Hindlimb muscle (tissue), 1 donor: ENCODE measurements at places on chromosomes 12 and 14.

GRCh38 chr14:96674121-96674520 lies 123.1 kb upstream of the VRK1 start:
- DNase-seq, result no peak

- DNase-seq, result no peak
These were observed 39.3 kb upstream of the GSG1 start for GRCh38 chr12:13142747-13143146.

DNA sequence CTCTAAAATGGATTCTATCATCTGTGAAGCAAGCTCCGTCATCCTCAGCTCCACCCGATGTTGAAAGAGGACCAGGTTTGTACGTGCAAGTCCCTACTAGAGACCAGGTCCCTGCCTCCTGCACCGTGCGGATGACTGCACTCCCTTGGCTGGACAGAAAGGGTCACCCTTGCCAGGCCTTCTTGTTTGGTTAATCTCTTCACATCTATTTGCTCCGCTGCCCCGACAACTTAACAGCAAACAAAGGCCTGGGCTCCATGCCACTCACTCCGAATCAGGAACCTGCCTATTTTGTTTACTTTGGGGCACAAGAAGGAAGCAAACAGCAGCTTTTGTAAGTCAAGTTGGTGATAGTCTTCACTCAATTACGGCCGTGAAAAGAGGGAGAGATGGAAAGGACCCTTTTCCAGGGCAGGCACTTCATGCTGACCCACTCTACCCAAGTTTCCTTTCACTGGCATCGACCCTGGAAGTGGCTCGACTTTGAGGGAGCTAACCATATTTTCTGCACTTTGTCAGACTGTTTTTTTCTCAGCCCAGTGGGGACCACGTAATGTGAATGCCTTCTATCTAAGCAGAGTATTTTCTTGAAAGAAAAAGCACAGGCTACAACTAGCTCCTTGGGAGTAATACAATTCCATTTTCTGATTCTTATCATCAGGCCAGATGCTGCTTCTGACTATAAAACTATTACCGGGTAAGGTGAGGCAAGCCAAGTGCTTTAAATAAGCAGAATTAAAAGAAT lies 202.6 kb downstream of the FOXN3 start:
- peak; percentile 28 for DNase-seq

DNA sequence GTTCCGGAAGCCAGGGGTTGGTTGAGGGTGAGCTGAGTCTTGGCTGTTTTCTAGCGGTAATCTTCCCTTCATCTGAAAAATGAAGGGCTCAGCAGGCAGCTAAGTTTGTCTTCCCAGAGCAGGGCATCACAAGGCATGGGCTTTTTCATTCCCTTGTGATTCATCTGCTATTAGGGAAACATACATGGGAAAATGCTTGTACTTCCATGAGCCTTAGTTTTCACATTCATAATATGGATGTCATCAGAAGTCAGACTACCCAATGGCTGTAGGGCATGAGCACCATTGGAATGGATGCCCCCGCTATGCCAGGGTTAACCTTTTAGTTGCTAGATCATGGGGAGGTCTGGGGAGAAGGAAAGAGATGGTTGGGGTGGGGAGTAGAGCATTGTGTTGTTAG lies 18.7 kb downstream of the HELB start:
- no peak for DNase-seq
